ENCODE measurements at places on chromosomes 3 and 15.

DNA sequence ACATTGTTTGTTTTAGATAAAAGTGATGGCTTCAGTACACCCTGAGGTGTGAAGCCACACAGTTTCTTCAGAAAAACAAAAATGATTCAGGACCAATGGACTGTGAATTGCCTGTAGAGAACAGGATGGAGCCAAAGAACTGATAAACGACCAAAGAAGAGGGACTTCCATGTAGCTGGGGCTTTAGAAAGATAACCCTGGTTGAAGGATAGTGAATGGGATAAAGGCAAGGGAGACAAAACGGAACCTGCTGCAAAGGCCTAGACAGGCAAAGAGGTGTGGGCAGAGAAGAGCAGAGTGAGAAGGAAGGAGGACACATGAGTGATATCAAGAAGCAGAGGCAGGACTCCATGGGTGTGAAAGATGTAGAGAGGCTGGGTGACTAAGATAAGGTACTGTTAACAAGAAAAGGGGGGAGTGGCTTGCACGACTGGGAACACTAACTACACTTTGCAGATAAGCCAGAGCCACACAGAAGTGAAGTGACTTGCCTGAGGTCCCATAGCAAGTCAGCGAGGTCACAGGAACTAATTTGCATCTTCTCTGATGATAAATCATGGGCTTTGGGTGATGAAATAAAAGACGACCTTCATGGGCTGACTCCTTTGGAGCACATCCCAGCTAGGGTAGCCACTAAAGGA lies 44.3 kb downstream of the RAB6B start:
- DNase-seq: no peak

GRCh38 chr3:118213892-118214291 lies 820.8 kb downstream of the IGSF11 start:
- DNase-seq: no peak

DNA sequence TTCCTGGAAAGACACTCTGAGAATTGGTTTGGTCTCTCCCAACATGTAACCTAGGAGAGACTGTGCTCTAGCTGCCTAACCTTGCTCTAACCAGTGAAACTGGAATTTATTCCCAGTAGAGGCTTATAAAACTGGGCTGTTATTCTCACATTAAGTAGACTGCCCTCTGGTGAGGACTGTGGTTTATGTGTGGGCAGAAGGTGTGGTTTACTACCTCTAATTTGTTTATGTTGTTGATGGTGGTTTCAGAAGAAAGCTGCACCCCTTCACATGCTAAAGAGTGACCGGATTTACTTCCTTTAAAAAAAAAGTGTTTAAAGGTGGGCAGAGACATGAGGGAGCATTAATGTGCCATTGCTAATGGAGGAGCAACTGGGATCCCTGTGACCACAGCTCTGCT lies 273.2 kb downstream of the MECOM start:
- DNase-seq: no peak

DNA sequence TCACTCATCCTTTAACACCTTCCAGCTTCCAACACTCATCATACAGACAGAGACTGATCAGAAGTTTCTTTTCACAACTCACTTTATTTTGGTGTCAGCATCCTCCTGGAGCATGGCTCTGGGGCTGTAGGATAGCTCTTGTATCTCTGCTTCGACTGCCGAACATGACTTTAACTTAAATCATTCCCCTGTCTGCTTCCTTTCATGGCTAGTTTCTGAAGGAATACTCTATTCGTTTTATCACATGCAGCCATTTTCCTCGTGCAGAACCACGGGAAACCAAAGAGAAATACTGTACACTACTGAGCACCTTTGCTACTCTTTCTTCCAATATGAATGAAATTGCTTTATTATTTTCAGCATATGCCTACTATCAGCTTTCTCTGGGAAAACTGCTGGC lies 2.1 kb upstream of the TMOD2 start:
- DNase-seq: no peak

GRCh38 chr15:90750186-90750585 lies 33.0 kb downstream of the BLM start:
- DNase-seq: no peak

- DNase-seq: no peak
These were observed 5.3 kb downstream of the COPG1 start for GRCh38 chr3:129254536-129255230.
